ENCODE measurements at places on chromosomes 5 and 9. TPM values are rescaled to one million over a fixed set of nuclear protein-coding genes. Genes with fewer than 3 reads are reported as not detected.

IFNE gene
- polyA plus RNA-seq: 3.9 TPM

PCDHB9 gene
- 0.01 TPM for polyA plus RNA-seq

SLC6A3 gene
- polyA plus RNA-seq: not detected

CRAT gene
- polyA plus RNA-seq: 6.5 TPM

BTNL8 gene
- polyA plus RNA-seq: not detected

DNA sequence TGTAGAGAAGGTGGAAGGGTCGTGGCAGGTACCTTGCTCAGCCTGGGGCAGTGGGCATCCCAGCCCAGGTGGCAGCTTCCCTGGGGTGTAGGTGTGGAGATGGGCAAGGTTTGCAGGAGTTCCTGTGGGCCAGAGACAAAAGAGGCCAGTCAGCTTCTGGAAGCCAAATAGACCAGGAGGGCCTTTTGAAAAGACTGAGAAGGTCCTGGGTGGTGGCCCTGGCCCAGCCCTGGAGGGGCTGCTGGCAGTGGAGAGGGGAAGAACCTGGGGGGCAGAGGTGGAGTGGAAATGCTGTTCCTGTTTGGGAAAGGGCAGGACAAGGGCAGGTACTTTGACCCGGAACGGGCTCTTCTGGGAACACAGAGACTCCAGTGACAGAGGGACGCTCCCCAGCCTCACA, 7.0 kb upstream of the IL3 start:
- DNase-seq: no peak

GRCh38 chr5:134567641-134568336, 42.3 kb downstream of the JADE2 start:
- DNase-seq: no peak

DNA sequence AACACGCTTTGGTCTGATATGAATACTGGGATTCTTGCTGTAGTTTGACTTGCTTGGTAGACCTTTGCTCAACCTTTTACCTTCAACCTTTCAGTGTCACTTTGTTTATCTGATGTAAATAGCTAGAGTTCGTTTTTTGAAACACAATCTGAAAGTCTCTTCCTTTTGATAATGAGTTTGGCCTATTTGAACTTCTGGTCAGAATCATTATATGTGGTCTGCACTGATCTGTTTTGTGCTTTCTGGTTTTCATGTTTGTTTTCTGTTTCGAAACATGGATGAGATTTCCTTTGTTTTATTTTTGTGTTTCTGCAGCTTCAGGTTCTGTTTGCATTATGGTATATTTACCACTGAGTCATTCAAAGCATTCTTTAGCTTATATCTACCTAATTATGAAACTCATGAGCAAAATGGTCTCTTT, 217.5 kb downstream of the GABBR2 start:
- DNase-seq: no peak

GRCh38 chr5:143065185-143065965, 295.2 kb downstream of the ARHGAP26 start:
- no peak for DNase-seq

GRCh38 chr9:21473236-21473635, 8.9 kb downstream of the IFNE start:
- DNase-seq: no peak

GRCh38 chr5:173448856-173449255, 120.6 kb upstream of the STC2 start:
- no peak for DNase-seq

DNA sequence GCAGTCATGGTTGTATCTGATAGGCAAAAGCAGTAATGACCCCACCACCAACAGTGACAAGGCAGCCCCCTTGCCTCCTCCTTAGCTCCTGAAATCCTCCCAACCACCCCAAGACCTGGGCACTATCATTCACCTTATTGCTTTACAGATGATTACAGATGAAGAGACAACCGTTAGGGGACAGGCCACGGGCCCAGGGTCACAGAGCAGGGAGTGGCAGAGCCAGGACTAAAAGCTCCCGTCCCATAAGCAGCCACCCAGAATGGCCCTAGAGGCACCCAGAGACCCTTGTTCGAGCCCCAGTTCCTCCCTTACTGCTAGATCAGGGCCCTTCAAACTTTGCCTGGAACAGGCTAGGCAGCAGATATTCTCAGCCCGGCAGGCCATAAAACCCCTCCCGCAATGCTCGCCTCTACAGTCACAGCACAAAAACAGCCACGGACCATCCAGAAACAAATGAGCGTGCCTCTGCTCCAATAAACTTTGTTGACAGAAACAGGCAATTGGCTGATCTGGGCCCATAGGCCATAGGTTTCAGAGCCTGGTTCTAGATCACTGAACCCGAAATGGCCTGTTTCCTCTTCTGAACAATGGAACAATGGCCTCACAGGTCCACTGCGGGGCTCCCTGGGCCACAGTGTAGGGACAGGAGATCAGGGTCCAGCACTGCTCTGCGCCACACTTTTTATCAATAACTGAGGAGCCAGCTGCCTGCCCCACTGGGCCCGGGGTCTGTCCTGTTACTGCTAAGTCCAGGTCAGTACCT, 67.0 kb downstream of the LRSAM1 start:
- no peak for DNase-seq

- DNase-seq: no peak
Measured at GRCh38 chr9:132260846-132261245, 93.9 kb downstream of the SETX start.

- no peak for DNase-seq
Measured at GRCh38 chr9:34498553-34498952, 24.2 kb downstream of the ENHO start.

- DNase-seq: no peak
Measured at GRCh38 chr9:114247077-114247476, 75.8 kb upstream of the ORM1 start.

DNA sequence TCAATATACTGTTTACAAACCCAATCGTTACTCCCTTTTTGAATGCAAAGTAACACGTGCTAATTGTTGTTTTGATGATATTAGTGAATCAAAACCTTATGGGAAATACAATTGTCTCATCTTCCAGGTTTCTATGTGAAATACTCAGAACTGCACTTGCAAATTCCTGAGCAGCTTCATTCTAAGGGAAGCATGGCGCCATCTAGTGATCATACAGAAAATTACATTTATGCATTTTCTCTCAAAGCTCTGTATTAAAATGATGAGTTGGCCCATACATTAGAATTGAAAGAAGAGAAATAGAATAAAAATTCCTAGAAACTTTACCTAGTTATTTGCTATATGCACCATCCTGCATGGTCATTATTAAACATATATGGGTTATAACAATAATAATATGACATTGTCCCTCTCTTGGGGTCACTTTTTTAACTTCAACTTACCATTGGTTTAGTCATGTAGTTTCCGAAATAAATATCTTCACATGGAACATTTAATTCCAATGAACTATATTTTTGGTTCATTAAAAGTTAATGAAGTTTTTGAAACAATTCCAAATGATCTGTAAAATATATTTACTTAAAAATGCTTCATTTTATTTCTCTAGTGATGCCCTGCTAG, 220.0 kb downstream of the PDE4D start:
- no peak for DNase-seq

DNA sequence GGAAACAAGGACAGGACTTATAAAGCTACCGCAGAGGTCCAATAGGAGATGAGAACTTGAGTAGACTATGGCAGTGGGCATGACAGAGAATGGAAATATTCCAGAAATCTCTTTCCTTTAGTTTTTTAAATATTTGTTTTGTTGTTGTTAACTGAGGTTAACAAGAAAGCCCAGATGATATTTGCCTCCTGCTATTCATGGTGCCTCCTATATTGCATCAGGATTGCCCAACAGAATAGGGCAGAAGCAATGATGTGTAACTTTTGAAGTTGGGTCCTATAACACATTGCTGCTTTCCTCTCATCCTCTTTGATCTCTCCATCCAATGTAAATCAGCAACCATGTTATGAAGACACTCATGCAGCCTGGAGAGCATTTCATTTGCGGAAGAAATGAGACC, 42.8 kb downstream of the PDE4D start:
- DNase-seq: no peak

DNA sequence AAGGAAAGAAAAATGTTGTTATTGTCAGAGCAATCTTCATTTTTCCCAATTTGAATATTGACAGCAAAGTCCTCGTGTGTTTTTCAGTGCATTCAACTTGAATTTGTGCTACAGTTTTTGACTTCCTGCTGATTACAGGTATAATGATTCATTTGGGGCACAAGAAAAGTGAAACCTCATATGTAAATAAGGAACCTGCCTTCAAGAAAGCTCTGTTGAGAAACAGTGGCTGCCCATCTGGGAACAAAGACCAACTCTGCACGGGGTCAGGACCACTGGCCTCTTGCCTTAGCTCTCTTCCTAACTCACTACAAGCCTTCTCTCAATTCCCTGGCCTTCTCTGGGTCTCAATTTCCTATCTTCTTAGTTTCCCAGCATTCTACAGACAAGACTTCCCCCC, 21.0 kb downstream of the TIMD4 start:
- no peak for DNase-seq

Measured in keratinocyte (primary cell).